ENCODE measurements at places on chromosomes 3 and 15.
A peak's percentile ranks its signal among the peaks of the same experiment; 100 is the strongest.

DNA sequence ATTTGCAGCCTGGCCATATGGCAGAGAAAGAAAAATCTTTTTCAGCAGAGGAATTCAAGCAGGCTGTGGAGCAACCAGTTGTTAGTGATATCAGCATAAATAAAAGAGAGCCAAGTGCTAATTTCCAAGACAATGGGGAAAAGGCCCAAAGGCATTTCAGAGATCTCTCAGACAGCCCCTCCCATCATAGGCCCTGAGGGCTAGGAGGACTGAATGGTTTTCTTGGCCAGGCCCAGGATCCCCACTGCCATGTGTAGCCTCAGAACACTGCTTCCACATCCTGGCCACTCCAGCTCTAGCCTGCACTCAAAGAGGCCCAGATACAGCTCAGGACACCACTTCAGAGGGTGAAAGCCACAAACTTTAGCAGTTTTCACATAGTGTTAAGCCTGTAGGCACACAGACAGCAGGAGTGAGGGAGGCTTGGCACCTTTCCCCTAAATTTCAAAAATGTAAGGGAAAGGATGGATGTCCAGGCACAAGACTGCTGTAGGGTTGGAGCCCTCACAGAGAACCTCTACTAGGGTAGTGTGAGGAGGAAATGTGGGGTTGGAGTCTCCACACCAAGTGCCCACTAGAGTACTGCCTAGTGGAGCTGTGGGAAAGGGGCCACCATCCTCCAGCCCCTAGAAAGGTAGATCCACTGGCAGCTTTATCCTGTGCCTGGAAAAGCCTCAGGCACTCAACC lies 191.4 kb downstream of the TBL1XR1 start:
- no peak for DNase-seq

DNA sequence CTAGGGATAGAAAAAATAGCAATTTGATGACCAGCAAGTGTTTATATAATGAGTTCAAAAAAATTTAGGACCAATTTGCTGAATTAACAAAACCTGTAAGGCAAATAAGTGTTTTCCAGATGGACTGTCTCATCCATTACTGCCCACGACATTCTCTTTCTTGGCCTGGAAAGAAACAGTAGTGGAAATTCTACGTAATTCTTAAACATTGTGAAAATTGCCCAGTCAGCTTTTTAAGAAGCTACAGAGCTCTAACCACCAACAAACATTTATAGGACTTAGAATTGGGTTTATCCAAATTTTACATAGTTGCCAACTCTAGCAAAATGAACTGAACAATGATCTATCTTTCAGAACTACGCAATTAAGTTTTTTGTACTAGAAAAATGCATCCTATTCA lies 227.7 kb upstream of the PEX5L start:
- no peak for DNase-seq

DNA sequence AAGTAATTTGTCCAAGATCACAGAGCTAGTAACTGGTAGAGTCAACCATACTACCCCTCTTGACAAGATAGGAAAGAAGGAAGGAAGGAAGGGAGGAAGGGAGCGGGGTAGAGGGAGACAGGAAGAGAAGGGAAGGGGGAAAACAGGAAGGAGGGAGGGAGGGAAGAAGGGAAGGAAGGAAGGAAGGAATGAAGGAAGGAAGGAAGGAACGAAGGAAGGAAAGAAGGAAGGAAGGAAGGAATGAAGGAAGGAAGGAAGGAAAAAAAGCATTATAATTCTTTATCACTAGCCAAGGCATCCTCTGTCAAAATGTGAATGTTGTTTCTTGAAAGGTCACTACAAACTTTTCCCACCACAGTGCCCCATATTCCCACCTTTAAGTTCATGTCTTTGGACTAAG lies 223.6 kb downstream of the SHQ1 start:
- DNase-seq, result no peak

- DNase-seq, result no peak
Measured at GRCh38 chr3:188036375-188037194, 117.4 kb upstream of the LPP start.

GRCh38 chr3:132983143-132983770 lies 54.9 kb upstream of the TMEM108 start:
- no peak for DNase-seq

GRCh38 chr15:31163769-31164572 lies 62.4 kb upstream of the TRPM1 start:
- DNase-seq, result no peak

DNA sequence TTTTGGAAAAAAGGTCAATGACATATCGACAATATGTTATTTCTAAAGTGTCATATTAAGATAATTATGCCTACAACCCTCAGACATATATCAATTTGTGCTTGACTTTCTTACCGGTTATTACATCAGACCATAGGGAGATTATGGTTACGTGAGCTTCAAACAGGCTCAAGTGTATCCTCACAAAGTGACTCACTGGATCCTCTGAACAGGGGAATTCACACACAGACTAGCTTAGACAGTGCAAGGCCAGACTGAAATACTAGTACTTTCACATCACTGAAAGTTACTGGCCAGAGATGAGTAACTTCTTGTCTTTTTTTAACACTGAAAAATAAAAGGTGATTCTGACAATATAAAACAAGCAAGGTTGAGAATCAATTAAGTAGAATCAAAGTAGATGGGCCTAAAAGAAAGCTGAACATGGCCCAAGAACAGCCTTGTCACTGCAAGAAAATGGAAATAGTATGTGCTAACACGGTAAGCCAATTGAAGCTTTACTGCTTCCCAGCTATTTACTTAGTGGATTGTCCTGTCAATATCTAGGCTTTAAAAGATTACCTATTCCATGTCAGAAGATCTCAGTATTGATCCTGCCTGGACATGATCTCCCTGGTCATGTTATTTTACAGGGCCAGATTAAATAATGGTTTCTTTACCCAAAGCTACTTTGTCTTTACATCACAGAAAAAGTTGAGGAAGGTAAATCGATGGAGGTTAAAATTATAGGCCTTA lies 848.6 kb downstream of the ROBO1 start:
- no peak for DNase-seq

DNA sequence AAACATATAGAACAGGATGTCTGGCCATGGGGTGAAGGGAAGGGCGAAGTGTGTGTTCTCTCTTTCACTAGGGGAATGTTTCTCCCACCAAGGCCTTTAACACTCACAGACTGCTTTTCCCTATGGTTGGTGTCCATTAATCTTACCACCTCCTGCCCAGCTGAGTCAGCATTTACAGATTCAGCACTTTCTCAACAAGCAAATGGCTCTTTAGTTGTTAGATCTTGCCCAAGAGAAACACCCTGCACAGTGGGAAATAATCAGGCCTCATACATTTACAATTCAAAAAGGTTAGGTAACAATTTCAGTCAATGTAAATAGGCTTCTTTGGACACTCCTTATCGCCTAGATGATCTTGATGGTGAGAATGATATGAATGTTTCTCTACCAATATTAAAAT lies 418.2 kb downstream of the EPHA3 start:
- no peak for DNase-seq

- DNase-seq, result no peak
Measured at GRCh38 chr3:100603469-100603868, 5.9 kb upstream of the ADGRG7 start.

GRCh38 chr3:47394140-47394870 lies 13.5 kb downstream of the PTPN23 start:
- no peak for DNase-seq

DNA sequence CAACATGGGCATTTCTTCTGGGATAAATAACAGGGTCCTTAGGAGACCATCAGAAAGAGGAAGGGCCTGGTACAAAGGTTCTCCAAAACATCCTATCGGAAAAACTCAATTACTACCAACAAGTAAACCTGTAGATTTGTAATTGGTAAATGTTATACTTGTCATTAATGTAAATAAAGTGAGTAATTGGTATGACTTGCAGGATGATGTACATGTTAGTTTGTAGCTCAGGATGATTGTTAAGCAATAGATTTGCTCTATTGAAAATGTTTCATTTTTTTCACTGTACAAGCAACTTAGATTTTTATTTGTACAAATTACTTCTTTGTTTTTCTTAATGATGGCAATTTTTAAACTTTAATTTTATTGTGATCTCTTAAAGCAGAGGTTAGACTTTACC lies 3.8 kb upstream of the SCG5 start:
- DNase-seq, result no peak

- DNase-seq, result peak; percentile 23
Measured at GRCh38 chr15:101049282-101049681, 130.1 kb downstream of the LRRK1 start.

DNA sequence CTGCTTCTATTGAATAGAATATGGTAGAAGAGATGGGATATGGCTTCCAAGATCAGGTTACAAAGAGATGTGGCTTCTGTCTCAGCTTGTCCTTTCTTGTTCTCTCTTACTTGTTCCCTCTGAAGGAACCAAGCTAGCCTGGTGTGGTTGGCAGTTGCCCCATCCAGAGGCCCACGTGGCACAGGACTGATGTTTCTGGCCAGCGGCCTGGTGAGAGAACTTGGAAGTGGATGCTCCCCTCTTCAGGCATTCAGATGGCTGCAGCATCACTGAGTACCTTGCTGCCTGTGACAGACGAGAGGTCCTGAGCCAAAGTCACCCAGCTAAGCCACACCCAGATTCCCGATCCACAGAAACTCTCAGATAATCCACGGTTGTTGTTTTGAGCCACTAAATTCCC lies 183.6 kb downstream of the NSMCE3 start:
- DNase-seq, result peak; percentile 19

DNA sequence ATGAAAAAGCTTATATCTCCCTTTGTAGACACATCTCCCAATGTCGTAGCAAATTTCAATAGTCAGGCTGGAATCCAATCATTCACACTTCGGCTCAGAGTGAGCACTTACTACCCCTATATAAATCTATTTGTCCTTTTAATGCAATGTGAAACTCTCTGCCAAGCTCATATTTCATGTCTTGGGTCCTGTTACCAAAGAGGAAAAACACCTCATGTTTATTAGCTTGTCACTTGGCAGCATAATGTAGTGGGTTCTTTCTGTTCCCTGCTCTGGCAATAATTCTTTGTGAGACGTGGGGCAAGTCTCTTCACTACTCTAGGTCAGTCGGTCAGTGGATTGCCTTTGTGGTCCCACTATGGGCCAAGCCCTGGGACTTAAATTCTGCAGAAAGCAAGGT lies 107.1 kb downstream of the SRGAP3 start:
- DNase-seq, result no peak

GRCh38 chr3:81013360-81013759 lies 748.1 kb downstream of the GBE1 start:
- no peak for DNase-seq

GRCh38 chr3:181998828-181999227 lies 287.1 kb downstream of the SOX2 start:
- DNase-seq, result no peak

- no peak for DNase-seq
Measured at GRCh38 chr3:89108291-89108550, 800 bp downstream of the EPHA3 start.

GRCh38 chr3:72848703-72849081 lies 447 bp upstream of the SHQ1 start:
- no peak for DNase-seq

GRCh38 chr3:193046371-193046770 lies 128.7 kb upstream of the MB21D2 start:
- DNase-seq, result no peak

DNA sequence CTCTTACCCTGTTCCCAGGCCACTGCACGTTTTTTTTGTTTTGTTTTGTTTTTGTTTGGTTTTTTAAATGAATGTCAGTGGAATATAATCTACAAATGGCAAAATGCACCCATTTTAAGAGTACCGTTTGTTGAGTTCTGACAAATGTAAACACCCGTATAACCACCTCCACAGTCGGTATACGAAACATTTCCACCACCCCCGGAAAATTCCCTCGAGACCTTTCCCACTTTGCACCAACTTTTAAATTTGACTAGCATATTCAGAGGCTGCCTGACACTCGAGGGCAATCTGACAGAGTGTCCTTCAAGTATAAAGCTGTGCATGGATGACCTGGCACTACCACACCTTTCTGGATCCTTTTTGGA lies 613 bp upstream of the ARHGEF3 start:
- DNase-seq, result no peak

DNA sequence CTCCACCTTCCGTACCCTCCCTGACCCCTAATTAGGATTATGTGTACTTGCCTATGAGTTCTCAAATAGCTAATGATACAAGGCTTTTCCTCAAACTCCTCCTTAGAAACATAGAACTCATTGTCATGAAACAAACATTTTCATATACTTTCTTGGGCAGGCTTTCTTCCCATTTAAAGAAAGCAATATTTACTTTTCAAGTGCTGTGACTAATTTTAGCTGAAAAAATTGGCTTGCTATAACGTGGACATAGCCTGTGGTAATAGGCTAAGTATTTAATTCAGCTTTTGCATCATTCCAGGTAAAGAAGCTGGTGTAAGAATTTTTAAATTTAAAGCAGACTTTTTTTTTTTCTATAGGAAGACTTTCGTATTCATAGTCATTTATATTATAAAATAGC lies 208.7 kb downstream of the SOX2 start:
- DNase-seq, result no peak

DNA sequence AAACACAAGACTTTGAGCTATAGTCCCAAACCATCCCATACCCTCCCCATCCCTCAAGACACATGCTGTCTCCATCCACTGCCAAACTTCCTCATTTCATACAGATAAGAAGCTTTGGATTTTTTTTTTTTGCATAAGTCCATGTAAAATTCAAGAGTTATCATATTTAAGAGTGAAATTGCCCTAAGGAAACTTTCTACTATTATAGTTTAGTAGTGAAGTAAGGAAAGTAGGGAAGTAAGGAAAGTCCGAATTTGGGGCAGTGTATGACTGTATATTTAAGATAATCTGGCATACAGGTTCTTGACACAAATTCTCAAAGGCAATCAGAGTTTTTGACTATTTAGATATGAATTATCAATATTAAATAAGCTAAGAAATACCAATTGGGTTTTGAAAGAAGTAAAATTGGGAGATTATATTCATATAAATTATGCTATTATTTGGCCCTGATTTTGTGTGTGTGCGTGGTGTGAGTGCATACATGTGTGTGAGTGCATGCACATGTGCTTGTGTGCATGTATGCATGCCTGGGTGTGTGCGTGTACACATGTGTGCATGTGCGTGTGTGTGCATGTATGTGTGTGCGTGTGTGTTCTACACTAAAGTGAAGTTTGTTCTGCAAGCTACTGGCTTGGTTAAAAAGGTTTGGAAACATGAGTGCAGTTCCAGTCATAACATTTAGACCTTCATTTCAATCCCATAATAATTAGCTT lies 83.6 kb upstream of the MBNL1 start:
- DNase-seq, result no peak

GRCh38 chr3:187889601-187890404 lies 144.5 kb upstream of the BCL6 start:
- no peak for DNase-seq

GRCh38 chr3:150722267-150722666 lies 18.5 kb upstream of the ERICH6 start:
- no peak for DNase-seq

DNA sequence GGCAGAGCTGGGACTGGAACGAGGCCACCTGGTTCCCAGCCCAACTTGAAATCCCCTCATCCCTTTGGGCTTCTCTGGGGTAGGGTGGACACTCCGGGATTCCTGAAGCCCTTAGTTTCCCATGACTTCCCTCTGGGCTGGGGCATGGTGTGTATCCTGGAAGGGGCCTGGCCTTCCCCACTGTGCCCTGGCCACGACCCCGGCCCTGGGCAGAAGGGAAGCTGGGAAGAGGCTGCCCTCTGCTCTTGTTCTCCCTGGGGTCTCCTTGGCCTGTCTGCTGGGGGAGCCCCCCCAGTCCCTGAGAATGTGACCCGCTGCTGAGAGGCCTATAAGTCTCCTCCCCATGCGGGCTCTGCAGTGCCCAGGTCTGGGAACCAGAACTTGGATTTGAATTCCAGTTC lies 104.9 kb downstream of the LINGO1 start:
- peak; percentile 42 for DNase-seq

Measured in aorta (tissue), 5 donors.